RCC 7860 (cell line): ENCODE measurements at places on chromosomes 16 and 17.

DNA sequence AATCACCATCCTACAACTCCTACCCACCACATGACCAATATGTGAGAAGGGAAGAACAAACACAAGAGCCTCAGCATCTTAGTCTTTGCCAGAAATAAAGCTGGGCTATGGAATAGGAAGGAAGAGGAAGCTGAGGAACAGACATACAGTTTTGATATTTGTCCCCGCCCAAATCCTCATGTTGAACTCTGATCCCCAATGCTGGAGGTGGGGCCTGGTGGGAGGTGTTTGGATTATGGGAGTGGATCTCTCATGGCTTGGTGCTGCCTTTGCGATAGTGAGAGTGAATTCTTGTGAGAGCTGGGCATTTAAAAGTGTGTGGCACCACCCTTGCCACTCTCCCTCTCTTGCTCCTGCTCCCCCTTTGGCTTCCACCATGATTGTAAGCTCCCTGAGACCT, 52.4 kb upstream of the NLK start:
- no peak for DNase-seq

GRCh38 chr17:61458421-61459141, 6.4 kb downstream of the TBX4 start:
- DNase-seq: no peak

GRCh38 chr17:57106107-57106835, 21.2 kb downstream of the AKAP1 start:
- DNase-seq: no peak

GRCh38 chr17:38871247-38872015, 1.6 kb downstream of the LASP1 start:
- DNase-seq: peak; percentile 84

DNA sequence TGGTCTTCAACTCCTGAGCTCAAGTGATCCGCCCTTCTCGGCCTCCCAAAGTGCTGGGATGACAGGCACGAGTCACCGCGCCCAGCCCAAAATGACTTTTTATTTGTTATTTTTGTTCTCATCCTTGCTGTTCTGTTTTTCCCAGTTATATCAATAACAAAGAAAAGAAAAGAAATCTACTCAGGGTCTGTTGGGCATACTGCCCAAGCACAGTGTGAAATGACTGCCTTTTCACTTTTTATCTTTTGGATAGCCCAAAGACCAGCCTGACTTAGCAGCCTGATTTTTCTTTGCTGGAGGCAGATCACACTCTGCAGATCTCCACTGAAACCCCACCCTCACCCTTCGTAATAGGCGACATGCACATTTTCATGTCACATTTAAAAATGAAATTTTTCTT, 493.2 kb downstream of the MAF start:
- no peak for DNase-seq

DNA sequence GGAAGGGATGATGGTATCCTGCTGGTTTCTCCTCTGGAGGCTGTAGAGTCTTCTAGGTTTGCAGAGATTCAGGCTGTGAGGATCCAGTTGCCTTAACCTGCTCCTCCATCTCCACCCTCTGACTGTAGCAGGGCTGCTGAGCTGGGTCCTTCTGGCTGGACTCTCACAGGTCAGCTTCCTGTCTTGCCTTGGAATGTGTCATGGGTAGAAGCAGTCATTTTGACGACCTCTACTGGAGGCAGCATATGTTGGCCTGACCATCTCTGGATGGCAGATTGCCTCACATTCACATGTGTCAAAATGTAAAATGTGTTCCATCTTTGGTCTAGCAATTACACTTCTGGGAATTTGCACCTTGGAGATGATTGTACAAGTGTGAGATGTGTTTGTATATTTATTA, 504.4 kb upstream of the EEF2KMT start:
- DNase-seq: no peak

GRCh38 chr16:58346831-58347371, 45.4 kb upstream of the GINS3 start:
- DNase-seq: no peak

GRCh38 chr17:17877529-17878358, 41.0 kb upstream of the SREBF1 start:
- DNase-seq: peak; percentile 22

GRCh38 chr16:60645541-60645940, 1390.7 kb downstream of the CDH8 start:
- DNase-seq: no peak

DNA sequence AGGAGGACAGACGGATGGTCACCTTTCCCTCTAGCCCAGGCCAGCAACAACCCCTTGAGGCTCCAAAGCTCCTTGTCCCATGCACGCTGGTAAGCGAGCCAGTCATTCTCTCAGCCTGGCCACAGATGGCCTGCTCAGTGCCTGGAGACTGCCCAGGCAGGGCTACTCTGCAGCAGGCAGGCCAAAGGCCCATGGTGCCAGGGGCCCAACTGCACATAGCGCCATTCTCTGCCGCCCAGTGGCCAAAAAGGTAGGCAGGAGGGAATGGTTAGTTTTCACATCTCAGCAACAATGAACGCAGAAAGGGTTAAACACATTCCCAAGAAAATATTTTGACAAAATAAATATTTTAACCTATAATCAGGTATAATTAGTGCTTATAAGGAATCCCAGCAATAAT, 7.7 kb upstream of the SREBF1 start:
- no peak for DNase-seq

GRCh38 chr17:79864617-79865250, 25.5 kb upstream of the CBX4 start:
- DNase-seq: no peak

- DNase-seq: no peak
Measured at GRCh38 chr16:4094127-4094773, 22.0 kb downstream of the ADCY9 start.

GRCh38 chr17:74798239-74798707, 22.1 kb upstream of the NAT9 start:
- DNase-seq: peak; percentile 86

- DNase-seq: no peak
Measured at GRCh38 chr17:19328441-19329061, 34.0 kb downstream of the B9D1 start.

DNA sequence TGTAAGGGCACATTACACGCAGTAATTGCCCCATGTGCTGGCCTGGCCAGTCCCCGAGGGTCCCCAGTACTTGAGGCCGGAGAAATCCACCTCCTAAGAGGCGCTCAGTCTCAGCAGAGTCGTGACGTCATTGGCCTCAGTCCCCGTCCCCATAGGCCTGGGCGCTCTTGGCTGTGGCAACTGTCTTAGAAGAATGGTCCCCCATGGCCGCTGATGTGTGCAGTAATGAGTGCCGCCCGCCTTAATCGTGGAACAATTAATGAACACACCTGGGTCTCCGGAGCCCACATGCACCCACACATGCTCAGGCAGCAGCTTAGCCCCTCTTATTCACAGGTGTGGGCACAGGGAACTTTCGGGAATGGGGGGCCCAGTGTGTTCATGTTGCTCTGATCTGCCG, 86.5 kb upstream of the PLCG2 start:
- DNase-seq: no peak

GRCh38 chr17:2939714-2940351, 123.6 kb downstream of the OR1D5 start:
- no peak for DNase-seq

GRCh38 chr16:26992666-26993349, 73.9 kb upstream of the C16orf82 start:
- DNase-seq: no peak

DNA sequence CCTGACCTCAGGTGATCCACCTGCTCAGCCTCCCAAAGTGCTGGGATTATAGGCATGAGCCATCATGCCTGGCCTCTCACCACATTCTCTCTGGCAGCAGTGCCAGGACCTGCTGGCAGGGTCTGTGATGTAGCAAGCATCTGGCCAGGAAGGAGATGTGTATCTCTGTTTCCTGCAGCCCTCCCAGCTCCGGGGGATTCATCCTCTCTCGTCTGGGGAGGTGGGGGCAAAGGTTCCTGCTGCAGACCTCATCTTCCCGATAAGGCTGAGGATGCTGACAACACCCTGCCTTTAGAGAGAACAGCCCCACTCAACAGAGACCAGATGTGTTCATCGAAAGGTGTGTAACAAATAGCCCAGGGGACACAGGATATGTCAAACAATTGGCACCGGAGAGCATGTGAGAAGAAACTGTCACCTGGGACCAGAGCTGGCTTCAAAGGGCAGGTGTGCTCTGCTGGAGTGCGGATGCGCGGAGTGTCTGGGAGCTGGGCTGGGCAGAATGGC, 54.8 kb upstream of the SEC14L1 start:
- no peak for DNase-seq

- DNase-seq: no peak
Measured at GRCh38 chr16:49639739-49640431, 216.0 kb downstream of the ZNF423 start.

DNA sequence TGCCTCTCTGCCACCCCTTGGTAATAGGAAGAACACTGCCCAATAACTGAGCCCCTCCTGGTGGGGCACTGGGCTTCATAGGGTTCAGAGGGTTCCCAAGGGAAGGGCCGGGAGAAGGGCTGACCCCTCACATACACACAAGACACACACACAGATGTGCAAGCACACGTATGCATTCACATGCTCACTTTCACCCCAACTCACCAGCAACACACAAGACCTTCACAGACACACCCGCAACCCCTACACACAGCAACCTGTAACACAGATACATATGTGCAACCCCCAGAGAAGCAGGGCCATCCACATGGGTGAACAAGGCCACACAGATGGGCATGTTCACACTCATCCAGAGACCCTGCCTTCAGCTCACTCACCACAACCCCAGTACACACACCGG, 225.1 kb downstream of the ZNF423 start:
- no peak for DNase-seq

- no peak for DNase-seq
Measured at GRCh38 chr17:19372439-19372838, 5.9 kb upstream of the MAPK7 start.

GRCh38 chr17:12254460-12254859, 233.8 kb downstream of the MAP2K4 start:
- DNase-seq: no peak

DNA sequence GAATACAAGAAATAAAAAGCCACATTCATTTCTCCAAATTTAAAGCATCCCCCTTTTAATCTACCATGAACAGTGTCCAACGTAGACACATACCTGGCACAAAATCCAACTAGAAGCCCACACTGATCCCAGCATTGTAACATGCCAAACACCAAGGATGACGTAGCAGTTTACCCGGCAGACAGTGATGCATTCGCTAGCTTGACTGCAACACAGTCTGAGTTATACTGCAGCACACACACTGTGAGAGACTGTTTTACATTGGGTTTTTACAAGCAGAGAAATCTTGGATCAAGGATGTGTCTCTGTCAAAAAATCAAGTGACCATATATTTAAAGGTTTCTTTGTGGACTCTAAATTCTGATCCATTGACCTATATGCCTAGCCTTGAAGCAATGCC, 74.5 kb upstream of the C17orf78 start:
- no peak for DNase-seq

DNA sequence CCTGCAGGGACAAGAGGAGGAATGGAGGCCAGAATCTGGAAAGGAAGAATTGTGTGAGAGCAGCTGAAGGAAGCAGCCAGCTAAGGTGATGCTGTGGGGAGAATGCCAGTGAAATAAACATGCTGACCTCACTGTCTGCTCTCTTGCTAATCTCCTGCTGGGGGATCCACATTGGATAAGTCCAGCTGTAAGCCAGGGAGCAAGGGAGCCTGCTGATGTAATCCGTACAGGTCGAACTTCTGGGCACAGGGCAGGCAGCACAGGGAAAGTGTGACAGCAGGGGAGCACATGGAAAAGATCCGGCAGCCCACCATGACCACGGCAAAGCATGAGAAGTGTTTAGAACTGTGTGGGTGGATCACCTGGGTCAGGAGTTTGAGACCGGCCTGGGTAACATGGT, 7.5 kb upstream of the XPO6 start:
- DNase-seq: no peak

- DNase-seq: no peak
Measured at GRCh38 chr16:11219178-11219577, 36.8 kb downstream of the SOCS1 start.

DNA sequence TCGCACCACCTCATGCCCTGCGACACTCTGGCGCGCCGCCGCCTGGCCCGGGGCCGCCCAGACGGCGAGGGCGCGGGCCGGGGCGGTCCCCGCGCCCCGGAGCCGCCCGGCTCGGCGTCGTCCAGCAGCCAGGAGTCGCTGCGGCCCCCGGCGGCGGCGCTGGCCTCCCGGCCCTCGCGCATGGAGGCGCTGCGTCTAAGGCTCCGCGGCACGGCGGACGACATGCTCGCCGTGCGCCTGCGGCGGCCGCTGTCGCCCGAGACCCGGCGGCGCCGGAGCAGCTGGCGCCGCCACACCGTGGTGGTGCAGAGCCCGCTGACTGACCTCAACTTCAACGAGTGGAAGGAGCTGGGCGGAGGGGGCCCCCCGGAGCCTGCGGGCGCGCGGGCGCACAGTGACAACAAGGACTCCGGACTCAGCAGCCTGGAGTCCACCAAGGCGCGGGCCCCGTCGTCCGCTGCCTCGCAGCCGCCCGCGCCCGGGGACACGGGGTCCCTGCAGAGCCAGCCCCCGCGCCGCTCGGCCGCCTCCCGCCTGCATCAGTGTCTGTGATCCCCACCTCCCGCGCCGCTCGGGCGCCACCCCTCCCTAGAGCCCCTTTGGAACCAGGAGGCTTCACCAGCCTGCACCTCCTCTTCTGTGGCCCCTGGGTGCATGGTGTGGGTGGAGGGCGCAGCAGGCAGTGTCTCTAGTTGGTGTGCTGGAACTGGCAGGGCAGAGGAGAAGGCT, 82.3 kb downstream of the ARHGAP23 start:
- no peak for DNase-seq

- no peak for DNase-seq
Measured at GRCh38 chr16:1871974-1872635, at the start of gene MEIOB. MEIOB (minus strand) TSS chr16:1872164; CDS start chr16:1868175, 3,989 bp downstream.

- DNase-seq: no peak
Measured at GRCh38 chr16:84408856-84409255, 40.5 kb downstream of the ATP2C2 start.

DNA sequence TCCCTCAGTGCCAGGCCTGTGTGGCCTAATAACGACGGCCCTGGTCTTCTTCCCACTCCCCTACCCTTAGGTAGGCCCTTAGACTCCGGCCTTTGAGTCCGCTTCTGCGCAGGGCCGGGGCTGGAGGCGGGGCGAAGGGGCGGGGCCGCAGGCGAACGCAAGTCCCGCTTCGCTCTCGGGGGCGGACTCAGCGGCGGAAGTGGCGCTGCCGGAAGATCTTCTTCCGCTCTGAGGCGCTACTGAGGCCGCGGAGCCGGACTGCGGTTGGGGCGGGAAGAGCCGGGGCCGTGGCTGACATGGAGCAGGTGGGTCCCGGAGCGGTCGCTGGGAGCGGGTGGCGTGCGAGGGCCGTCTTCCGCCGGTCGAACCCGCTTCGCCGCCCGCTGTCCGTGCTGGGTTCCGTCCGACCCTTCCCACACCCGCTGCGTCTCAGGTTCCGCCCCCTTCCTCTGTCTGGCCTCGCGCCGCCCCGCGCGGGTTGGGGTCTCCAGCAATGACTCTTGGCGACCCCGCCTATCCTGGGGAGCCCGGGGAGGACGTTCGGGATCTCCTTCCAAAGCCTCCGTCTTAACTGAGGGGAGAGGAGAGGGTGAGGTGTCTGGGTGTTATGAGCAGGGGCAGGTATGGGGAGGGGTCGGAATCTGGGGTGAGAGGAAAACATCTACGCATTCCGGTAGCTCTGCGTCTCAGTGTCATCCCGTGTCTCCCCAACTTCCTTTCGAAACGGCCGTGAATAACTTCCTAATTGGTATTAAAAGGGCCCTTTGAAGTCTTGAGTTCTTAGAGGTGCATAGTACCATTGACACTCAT, at the start of gene STARD3:
Gene STARD3, plus strand, starts transcription at position 218 of the 810 bp plus-strand sequence. CDS start 16,388 bp downstream, outside the sequence.
- peak; percentile 49 for DNase-seq

- no peak for DNase-seq
Measured at GRCh38 chr16:55948230-55948629, 73.1 kb upstream of the CES5A start.
